ENCODE measurements at places on chromosomes 1 and 21.
A peak's percentile ranks its signal among the peaks of the same experiment; 100 is the strongest.

DNA sequence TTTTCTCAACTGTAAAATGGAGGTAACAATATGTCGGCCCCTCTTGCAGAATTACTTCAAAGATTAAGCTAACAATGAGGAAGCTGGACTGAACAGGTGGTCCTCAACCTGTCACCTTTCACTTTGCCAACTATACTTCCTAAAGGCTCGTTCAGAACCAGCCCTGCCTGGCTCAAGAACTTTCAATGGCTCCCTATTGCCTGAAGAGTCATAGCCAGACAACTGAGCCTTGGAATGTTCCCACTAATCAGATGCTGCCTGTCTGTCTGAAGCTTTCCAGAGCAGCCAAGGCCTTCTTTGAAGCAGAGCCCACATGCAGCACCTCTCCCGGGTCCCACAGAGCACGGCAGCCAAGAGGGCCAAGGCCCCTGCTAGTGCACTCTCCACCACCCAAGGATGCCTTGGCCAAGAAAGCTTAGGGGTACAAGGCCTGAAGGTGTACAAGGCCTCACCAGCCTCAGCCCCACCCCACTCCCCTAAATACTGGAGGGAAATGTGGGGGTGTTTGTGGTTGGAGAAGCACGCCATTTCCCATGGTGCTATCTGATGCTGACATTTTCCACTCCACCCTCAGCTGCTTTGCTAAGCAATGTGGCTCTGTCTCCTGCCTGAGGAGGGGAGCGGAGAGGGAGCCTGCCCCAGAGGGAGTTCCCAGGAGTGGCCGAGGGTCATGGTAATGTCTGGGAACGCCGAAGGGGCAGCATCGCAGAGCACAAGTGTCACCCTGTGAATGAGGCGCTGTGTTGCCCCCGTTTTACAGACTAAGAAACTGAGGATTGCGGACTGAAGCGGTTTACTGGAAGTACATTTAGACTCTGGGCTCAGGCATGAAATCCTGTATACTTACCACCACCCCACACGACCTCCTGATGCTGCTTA, 8.2 kb upstream of the LAPTM5 start:
- DNase-seq: no peak

DNA sequence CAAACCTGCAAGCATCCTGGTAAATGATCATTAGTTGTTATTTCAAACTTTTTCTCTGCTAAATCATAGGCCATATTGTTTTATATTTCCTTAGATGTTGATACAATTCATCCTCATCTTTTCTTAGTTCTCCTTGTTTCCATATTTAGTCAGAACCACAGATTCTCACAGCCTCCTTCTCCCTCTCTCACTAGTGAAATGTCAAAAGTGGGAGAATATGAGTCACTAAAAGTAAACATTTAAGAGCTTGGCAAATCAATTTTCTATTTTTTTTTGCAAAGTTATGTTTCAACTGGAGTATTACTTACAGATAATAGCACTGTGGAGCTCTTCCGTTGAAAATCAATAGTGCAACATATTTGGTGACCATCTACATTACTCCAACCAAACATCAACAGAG, 308.8 kb downstream of the COL11A1 start:
- DNase-seq: no peak

DNA sequence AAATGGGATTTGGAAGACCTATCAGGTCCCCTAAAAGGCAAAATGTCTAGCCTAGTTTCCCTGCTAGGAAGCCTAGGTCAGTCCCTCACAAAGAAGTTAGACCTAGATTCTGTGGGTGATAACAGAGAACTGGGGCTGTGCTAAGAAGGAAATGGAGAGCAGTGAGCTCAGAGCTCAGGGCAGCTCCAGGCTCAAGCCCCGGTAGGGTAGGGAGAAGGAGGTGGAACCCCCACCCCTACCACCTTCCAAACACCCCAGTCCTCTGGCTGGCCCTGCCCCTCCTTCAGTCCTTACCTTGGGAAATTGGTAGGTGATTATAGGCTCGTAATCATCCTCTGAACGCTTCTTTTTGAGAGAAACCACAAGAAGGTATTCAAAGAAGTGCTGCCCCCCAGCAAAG, 1.1 kb downstream of the DENND2D start:
- DNase-seq: no peak

DNA sequence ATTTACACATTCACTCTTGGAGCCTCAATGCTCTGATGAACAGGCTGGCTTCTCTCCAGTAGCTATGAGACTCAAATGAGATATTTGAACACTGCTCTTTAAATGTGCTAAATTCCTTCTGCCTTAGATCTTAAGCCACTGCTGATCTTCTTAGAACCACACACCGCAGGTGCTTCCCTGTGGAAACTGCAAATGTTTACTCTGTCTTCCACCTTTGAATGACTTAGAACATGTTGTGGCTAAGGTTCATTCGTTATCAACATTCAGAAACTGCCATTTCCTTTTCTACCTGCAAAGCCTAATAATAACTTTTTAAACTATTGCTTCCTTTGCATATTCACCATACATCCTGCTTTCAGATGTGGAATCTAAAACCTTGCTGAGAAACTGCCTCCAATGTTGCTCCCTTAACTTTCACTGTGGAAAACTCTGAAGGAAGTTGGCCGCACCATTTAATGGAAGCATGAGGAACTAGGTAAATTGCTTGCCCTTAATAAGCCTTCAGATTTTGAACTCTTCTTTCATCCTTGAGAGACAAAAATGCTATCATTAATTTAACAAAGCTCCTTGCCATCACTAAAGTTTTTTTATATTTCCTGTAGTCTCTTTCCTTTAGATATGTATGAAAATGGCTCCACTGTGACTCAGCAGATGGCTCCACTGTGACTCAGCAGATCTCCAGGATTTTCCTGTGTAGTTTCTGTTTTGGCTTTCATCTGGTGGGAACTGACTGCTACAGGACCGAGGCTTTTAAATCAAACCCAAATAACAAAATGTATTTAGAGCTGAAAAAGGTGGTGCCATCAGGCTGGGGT, 143.8 kb downstream of the TNFSF18 start:
- no peak for DNase-seq

GRCh38 chr1:177753655-177754054, 216.2 kb downstream of the SEC16B start:
- no peak for DNase-seq

DNA sequence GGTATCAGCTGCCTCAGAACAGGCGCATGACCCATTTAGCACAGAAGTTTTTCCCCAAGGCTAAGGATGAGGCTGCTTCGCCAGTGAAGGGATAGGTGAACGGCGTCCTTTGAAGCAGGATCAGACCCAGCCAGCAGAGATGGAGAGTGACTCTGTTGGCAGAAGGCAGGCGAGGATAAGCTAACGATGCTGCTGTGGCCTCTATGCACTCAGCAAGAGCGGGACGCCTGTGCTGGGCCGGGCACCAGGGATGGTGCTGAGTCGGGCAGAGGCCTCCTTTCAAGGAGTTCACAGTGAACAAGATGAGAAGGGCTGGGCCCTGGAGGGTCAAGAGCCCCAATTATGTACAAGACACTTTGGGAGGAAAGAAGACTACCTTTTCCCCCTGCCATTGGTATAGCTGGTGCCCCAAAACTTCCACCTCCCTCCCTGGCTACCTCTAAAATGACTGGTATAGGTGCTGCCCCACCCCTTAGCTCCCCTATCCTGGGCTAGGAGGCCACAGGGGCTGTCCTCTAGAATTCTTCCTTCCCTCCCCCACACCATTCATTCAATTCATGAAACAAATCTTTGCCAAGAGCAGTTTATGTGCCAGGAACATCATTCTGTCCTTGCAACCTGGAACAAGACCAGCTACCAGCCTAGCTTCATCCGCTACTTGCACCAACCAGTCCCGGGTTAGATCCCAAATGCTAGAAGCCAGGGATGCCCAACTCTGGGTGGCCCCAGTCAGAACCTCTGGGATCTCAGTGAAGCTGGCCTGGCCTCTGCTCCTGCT, 7.5 kb downstream of the XKR8 start:
- DNase-seq: no peak

DNA sequence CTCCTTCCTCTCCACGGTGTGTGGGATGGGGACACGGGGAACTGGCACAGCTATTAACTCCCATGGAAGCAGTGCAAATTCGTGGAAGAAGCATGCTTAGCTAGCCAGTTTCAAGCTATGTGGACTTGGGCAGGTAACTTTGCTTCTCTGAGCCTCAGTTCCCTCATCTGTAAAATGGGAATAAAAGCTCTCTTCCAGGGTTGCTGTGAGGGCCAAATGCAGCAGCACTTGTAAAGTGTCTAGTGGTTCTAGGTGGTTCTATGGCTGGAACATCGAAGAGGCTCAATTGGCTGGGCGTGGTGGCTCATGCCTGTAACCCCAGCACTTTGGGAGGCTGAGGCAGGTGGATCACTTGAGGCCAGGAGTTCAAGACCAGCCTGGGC, 43.3 kb downstream of the DHRS3 start:
- no peak for DNase-seq

DNA sequence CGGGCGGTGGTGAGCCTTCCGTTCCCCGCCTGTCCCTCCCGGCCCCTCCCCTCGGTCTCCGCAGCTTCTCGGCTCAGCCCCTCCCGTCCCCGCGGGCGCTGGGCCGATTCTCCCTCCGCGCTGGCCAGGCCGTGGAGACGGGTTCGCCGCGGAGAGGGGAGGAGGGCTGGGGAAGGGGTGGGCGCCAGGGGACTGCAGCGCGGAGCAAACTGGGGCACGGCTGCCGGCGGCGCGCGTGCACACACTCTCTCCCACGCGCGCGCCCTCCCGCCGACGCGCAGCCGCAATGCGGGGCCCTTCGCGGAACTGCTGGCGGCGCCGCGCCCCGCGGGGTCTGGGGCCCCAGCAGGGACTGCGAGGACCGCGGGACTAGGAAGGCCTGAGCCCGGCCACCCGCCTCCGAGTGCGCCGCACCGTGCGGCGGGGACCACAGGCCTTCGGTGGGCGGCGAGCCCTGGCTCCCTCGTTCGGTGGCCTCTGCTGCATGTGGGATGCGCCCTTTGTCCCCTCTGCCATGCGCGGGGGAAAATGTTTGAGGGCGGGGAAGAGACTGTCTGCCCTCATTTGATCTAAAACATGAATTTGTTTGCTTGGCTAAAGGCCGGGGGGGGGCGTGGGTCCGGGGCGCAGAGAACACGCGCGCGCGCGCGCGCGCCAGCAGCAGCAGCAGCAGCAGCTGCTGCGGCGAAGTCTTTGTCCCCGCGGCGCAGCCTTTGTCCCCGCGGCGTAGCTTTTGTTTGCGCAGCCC, 90.7 kb upstream of the VAMP3 start:
- DNase-seq: peak; percentile 50

- DNase-seq: no peak
Measured at GRCh38 chr1:86389307-86389706, 6.8 kb downstream of the ODF2L start.

DNA sequence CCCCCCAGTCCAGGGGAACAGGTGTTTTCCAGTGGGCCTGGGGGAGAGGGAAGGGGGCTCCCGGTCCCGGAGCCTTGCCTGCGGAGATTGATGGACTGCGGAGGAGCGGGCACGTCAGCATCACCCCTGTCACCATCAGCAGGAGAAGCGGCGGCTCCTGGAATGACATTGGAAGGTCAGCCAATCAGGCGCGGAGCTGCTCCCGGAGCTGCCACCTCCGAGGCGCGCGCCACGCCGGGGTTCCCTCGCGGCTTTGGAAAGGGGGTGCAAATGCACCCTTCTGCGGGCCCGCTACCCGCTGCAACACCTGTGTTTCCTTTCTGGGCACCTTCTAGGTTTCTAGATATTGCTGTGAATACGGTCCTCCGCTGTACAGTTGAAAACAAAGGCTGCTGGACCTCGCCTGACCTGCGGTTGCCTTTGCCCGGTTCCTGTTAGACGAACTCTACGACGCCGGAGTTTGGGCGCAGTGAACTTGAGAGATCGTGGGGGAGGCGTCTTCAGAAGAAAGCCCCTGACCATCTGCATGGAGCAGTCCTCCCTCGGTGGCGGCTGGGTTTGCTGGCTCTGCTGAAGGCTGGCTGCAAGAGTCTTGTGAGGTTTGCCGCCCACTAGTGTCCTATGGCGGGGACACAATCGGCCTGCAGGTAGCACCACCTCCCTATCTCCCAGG, 5.3 kb downstream of the DSCAM start:
- DNase-seq: peak; percentile 78

DNA sequence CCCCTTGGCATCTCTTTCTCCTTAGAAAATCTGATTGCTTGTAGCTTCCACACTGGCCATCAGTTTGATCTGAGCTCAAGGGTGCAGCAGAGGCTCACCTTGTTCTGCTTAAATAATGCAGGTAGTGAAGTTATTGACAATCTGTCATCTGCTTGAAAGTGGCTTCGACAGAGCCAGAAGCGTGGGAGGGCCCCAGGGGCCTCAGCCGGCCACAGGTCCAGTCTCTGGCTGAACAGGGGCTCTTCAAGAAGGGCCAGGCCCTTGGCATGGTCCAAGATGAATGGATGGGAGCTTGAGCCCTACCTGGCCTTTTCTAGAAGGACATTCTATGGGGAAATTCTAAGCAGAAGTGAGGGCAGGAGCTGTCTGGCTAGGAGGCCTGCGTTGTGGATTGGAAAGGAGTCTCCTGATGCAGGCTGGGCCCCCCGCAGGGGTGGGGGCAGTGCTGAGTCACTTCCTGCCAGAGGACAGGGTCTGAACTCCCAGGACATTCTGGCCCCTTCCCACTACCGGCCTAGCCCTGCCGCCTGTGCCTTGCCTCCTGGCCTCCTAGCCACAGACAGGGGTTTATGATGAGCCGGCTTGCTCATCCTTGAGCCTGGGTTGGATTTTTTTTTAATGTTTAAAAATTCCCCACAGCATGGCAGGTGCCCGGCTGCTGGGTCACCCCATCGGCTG, 162.3 kb upstream of the VAMP3 start:
- peak; percentile 70 for DNase-seq

GRCh38 chr1:198281911-198282310, 125.1 kb downstream of the NEK7 start:
- DNase-seq: no peak

- no peak for DNase-seq
Measured at GRCh38 chr1:8004803-8005573, 21.1 kb downstream of the ERRFI1 start.

DNA sequence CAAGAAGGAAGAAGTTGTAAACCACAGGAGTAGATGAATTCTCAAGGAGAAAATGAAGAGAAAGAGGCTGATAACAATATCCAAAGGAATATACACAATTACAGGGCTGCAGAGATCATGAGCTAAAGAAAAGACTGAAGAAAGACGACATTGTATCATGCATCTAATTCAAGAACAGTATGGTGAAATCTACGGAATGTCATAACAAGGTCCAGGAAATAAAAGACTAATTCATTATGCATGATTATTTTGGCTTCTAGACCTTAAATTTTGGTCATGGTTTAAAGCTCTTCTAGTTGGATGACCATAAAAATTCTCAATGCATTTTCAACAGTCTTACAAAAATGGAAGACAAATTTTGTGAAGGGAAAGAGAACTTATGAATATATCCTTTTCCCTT, 71.7 kb downstream of the SH3GLB1 start:
- no peak for DNase-seq

GRCh38 chr1:154843636-154844296, 26.3 kb downstream of the KCNN3 start:
- no peak for DNase-seq

- no peak for DNase-seq
Measured at GRCh38 chr21:14870853-14871149, 194.0 kb downstream of the NRIP1 start.

DNA sequence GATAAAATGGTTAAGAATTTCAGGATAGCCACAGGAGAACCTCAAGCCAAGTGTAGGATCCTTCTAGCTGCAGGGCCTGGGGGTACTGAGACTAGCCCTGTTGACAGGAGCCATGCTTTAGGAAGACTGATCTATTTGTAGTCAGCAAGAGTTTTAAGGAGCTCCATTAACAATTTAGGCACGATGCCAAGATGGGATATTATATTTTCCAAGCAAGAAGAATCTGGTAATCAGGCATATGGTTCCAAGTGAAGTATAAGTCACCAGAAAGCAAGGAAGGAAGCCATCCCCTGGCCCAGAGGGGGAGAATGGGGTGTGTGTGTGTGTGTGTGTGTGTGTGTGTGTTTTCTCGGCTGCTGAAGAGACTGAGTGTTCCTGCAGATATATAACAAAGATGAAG, 7.0 kb downstream of the IFNAR2 start:
- DNase-seq: no peak
